ENCODE measurements at places on chromosomes 11 and 22.

- DNase-seq, result no peak
Measured at GRCh38 chr11:35388061-35388460, 31.3 kb downstream of the SLC1A2 start.

DNA sequence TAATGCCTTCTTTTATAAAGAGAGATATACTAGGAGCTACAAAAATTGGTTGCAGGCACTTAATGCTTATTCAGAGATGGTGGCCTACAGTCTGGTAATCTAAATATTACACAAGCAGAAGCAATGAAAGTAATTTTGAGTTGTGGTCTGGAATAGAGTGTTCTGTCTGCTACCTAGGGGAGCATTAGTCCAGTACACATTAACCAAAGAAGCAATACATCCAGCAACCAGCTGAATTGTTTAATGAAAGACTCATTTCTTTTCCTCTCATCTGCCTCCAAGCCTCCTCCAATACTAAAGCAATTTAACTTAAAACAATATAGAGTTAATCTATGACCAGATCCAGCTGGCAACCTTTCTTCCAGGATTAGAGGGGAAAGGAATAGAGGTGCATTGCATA lies 877.1 kb upstream of the CNTN5 start:
- DNase-seq, result no peak

DNA sequence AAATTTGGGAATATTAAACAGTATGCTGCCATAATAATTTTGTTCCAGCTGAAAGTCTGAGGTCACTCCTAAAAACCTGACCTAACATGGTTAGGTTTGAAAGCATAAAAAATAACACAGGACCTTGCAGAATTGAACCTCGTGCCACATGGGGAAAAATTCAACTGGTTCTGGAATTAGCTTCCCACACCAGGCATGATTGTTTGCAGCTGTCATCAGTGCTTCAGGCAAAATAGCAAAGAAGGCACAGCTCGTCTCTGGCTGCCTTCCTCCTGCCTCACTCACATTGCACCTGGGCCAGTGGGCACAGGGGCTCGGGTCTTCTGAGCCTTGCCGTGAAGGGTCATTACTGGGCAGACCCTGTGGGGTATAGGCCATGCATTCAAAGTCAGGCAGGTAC lies 153.8 kb upstream of the ARHGAP20 start:
- DNase-seq, result no peak

DNA sequence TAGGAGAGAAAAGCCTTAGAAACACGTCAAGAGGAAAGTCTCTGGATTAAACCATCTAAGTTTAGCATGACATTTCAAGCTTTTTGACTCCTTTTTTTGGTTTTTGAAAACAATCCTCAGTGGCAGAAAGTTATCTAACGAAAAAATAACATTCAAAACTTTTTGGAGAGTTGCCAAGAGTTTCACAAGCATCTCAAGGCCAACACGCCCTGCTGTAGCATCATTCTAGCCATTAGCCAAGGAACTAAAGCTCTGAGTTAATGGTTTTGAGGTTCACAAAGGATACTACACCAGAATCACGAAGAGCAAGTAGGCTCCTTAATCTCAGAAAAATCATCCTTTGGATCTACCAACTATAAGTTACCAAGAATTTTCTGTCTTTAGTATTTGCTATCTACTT lies 94.8 kb downstream of the PICALM start:
- no peak for DNase-seq

- no peak for DNase-seq
Measured at GRCh38 chr11:64996710-64997380, at the start of gene BATF2. Gene BATF2, minus strand, starts transcription at chr11:64996971. Its CDS starts 57 bp downstream, at chr11:64996914.

DNA sequence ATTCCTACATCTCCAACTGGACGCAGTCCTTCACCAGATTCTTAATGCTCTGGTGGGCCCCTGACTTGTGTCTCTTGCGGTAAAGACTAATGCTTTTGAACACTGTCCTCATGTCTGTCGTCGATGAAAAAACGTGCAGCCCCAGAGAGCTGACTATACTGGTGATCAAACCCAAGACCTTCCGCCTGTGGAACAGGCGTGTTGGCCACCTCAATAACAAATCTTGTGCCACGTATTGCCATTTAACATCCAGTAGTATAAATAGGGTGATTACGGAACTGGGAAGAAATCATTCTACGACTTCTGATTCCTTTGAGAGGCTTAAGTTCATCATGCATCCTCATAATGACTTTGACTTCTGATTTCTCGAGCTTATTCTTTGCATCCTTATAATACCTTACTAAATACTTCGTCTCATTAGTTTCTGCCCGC lies 45.6 kb downstream of the OR4D9 start:
- DNase-seq, result no peak

DNA sequence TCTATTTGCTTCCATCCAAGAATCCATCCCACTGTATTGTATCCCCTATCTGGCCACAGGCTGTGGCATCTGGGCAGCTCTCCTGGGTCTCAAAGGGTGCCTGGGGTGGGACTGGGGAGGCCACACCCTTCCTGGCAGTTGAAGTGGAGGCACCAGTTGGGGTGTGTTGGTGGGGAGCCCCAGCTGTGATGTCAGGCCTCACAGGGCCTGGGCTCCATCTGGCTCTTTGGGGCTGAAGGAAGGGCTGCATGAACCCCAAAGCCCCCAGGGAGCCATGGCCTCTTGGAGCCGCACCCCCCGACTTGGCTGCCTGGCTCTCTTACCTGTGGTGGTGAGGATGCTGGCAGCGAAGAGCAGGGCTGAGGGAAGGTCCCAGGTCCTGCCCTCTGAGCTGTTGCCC lies 469 bp downstream of the KCNK7 start:
- no peak for DNase-seq

- DNase-seq, result no peak
Measured at GRCh38 chr11:93645938-93646337, 15.5 kb upstream of the CEP295 start.

DNA sequence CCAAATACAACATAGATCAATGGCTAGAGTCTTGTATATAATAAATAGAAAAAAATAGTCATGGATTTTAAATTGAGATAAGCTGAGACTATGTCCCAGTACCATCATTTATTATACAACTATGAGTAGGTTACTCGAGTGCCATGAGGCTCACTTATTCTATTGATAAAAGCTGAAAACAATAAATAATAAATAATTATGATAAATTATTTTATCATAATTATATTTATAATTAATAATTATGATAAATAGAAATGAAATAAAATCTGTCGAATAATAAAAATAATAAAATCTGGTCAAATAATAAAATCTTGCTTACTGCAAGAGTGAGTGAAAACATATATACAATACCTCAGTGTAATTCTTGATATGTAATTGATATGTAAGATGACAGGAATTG lies 801.4 kb downstream of the FAM181B start:
- DNase-seq, result no peak

GRCh38 chr11:110513846-110514437 lies 84.2 kb downstream of the FDX1 start:
- DNase-seq, result no peak

DNA sequence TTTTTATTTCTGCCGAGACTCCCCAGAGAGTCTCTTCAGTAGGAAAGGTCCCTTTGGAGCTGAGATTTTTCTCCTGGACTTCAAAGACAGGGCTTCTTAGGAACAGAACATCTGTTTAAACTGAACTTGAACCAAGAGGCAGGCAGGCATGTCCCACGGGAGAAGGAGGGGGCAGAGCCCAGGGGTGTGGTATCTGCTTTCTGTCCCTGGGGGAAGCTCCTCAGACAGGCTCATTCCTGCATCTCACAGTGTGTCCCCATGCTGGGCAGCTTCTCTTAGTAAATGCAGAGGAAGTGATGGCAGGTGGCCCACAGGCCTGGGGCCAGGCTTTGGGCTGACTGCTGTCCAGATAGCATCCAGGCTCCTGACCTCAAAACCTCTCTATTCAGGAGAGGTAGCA lies 47.3 kb downstream of the TSPAN18 start:
- no peak for DNase-seq

- no peak for DNase-seq
Measured at GRCh38 chr22:31947296-31947695, 3.0 kb downstream of the YWHAH start.

DNA sequence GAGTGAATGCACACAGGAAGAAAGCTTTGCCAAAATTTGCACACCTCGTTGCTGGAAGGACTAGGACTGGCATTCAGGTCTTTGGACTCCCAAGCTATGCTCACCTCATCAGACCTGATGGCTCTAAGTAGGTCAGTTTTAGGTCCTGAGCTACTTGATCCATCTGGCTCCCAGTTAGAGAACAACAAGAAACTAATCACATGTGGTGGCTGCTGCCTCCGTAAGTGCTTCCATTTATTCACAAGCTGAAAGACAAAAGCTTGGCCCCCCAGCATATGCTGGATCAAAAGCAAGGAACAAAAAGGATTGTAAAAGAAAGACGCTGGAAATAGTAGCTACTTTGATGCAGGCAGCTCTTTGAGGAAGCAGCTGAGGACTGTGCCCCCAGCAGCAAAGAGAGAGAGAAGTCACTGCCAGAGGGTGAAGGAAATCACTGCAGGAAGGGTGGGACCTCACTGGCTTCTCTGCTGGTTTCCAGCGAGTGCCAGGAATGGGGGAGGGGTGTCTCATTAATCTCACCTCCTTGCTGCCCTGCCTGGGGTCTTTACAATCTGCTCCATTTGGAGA lies 268.9 kb downstream of the KIRREL3 start:
- no peak for DNase-seq

DNA sequence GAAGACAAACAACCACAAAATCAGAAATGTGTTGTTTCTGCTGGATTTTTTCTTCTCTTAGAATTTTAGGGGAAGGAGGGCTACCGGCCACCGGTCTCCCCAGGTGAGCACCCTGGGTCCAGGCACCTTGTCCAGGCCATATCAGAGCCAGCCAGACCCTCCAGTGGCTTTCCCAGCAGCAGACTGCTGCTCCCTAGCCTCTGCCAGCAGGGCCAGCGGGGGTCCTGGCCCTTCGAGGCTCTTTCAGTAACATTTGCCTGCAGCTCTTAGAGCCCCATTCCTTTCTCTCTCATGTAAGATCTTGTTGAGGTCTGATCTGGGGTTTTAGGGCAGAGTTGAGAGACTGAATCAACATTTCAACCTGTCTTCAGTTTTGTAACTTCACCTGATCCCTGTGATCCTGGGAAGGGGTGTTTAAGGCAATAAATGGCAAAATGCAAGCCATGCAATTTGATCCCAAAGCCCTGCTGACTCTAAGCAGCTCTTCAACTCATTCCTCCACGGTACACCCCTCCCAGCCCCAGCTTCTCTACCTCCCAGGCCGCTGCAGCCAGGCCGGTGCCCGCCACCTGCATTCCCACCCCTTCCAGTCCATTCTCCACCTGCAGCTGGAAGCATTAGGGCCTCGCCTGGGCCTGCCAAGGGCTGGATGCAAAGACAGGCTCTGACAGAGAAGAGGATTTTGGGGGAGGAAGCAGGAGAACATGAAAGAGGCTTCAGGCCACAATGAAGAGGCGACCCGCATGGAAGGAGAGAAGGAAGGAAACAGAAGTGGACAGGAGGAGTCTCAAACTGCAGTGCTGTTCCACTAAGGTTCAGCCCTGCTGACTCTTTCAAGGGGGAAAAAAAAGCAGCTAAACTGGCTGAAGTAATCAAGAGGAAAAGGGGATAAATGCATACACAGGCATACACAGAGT lies 113.0 kb upstream of the FGF3 start:
- no peak for DNase-seq

- no peak for DNase-seq
Measured at GRCh38 chr22:40817737-40818136, 1.4 kb downstream of the SLC25A17 start.

GRCh38 chr22:28791841-28792490 lies 8.4 kb downstream of the XBP1 start:
- DNase-seq, result no peak

- peak; percentile 25 for DNase-seq
Measured at GRCh38 chr11:60334005-60334620, 7.1 kb downstream of the MS4A6E start.

DNA sequence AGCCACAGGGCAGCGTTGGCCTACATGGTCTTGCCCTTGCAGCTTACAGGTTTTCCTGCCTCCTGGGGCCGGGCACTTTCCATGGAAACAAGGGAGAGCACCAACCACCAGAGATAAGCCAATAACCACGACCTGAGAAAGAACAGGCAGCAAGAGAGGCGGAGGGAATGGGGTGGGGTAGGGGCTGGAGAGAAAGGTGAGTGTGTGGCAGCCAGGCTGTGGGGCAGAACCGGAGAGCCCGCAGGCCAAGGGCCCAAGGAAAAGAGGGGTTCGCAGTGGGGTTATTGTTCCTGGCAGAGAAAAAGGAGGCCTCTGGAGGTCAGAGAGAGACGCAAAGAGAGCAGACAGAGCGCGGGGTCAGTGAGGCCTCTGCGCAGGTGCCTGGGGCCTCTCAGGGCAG lies 33.2 kb downstream of the LRRC74B start:
- DNase-seq, result no peak

DNA sequence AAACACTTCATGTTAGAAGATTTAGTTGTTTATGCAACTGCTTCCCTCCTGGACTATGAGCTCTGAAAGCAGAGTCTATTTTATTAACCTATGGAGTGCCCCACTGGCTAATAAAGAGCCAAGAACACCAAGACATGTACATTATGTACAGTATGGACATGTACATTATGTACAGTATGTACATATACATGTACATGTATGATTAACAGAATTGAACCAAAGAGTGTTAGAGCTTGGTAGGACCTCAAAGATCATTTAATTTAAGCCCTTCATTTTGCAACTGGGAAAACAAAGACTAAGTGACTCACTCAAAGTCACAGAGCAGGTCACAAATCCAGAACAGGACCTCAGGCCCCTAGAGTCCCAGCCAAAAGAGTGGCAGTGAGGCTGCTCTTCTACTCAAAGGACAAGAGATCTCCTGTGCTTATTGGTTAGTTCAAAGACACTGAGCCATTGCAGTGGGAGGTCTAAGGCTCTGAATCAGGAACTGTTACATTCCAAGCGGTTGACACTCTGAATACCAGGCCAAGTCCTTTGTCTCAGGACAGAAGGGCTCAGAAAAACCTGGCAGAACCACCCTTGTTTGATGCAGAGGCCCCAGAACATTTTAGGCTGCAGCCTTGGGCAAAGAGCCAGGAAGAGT lies 103.8 kb downstream of the FAM168A start:
- DNase-seq, result no peak

- DNase-seq, result no peak
Measured at GRCh38 chr11:75595429-75595828, 33.4 kb downstream of the SERPINH1 start.

GRCh38 chr11:113926273-113927197 lies 21.9 kb downstream of the HTR3B start:
- no peak for DNase-seq

DNA sequence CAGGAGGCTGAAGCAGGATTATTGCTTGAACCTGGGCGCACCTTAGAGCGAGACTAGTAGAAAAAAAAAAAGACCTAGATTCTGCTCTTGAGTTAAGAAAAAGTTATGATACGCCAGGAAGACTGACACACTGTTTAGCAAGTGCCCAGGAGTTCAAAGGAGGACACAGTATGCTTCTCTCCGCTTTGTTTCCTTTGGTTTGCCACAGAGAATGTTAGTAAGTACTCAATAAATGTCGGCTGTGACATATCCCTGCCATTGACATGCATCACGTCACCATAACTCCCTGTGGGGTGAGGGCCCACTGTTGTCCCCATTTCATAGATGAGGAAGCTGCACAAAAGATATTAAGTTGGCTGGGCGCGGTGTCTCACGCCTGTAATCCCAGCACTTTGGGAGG lies 7.1 kb downstream of the SPTBN2 start:
- DNase-seq, result no peak

GRCh38 chr11:64060861-64061444 lies 25.2 kb downstream of the FLRT1 start:
- no peak for DNase-seq

- DNase-seq, result no peak
Measured at GRCh38 chr22:35766654-35767580, 49.2 kb downstream of the APOL5 start.
